ENCODE measurements at places on chromosomes 2 and 18.

DNA sequence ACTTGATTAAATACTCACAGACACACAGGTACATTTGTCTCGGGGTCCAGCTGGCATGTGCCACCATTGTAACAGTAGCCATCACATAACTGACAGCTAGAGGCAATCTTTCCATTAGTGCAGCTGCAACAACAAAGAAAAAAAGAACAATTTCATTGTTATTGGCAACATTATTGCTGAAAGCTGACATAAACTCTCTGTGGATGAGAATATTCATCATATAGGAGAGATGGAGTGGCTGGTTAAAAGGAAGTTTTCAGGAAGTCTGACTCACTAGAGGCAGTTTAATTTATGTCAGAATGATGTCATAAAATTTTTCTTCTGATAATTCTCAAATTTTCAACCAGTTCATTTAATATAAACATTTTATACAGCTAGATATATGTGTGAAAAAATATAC, 1490.0 kb upstream of the NXPH2 start:
- no peak for DNase-seq

DNA sequence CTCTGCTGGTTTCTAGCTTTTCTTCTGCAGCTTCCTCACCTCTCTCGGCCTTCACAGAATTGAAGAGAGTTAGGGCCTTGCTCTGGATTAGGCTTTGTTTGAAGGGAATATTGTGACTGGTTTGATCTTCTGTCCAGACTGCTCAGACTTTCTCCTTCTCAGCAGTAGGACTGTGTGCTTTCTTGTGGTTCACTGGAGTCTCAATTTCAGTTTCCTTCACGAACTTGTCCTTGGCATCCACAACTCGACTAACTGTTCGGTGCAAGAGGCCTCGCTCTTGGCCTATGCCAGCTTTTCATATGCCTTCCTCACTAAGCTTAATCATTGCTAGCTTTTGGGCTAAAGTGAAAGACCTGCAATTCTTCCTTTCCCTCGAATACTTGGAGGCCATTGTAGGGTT, 18.9 kb upstream of the SALL3 start:
- no peak for DNase-seq

- DNase-seq = no peak
Measured at GRCh38 chr2:136069773-136070172, 48.2 kb downstream of the CXCR4 start.

- DNase-seq = no peak
Measured at GRCh38 chr2:126382998-126383397, 273.0 kb upstream of the GYPC start.

DNA sequence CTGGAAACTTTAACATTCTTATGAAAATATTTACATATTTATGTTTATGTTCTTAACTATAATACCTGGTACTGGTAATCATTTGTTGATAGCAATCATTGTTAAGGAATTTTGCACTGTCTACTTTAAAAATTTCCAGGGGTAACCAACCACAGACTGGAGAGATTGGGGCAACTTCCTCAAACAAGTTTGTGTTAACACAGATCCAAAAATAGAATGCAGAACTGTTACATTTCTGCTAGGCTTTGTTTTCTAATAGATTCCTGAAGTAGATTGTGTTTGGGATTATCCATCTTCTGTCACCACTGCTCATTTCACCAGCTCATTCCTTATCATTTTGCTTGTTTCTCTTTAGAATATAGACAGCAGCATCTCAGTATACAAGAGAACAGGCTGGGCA, 23.7 kb downstream of the RNF125 start:
- DNase-seq = no peak

DNA sequence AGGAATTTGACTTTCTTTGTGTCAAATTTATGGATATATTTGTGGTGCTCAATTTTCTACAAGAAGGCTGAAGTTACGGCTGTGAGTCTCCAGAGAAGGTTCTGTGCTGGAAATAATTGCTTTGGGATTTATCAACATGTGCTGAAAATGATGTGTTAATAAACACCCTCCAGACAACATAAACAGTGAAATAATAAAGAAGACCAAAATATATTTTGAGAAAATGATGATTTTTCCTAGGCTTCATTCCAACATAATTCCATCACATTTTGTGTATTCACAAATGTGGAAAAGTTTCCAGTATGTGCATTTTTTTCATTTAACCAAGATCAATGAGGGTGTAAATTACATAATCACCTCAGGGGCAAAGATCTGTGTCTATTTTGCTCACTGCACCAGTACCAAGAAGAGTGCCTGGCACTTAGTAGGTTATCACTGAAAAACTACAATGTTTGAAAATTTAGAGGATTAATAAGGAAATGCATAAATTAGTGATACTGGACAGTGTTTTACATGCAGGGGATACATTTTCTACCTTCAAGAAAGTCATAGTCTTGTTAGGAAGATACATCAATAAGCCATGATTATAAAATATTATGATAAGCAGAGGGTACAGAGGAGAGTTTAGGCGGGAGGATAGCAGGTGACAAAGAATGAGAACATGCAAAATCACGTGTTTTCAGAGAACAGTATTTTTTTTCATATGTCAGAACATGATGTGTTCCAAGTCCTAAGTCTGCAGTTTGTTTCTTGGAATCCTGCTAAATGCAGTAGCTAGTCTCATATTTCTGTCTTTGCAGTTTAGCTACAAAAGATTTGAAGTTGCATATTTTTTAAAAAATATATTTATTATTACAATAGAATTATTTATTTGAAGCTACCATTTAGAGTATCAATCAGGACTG, 127.6 kb upstream of the DLGAP1 start:
- DNase-seq = no peak

- DNase-seq = no peak
Measured at GRCh38 chr2:150595803-150596470, 108.5 kb upstream of the RND3 start.
